ENCODE measurements at places on chromosomes 16 and 17.

GRCh38 chr17:32912218-32912897 lies 15.6 kb upstream of the TMEM98 start:
- no peak for DNase-seq

DNA sequence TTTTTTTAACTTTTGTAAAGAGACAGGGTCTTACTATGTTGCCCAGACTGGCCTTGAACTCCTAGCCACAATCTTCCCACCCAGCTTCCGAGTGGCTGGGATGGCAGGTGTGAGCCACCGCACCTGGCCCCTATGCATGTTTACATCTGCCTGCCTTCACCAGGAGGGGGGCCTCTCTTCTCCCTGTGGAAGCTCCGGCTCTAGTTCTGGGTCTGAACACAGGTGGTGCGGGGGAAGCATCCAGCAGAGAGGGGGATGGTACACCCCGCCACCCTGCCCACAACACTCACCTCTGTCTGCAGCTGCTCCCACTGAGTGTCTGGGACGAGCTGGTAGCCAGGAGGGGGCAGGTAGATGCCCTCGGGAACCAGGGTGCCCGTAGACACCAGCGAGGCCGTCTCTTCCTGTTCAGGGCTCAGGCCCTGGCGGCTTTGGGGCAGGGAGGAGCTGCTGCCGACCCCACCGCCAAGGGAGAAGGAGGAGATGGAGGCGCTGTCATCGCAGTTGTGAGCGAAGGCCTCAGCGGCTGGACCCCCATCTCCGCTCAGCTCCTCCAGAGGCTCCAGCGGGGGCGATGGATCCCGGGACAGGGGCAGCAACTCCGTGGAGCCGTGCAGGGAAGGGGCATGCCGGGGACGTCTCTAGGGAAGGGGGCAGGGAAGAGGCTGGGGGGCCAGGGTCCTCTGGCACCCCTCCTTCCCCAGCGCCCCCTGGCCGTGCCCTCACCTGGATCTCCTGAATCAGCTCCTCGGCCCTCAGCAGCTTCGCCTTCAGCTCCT lies 10.9 kb downstream of the RABEP2 start:
- DNase-seq, result no peak

DNA sequence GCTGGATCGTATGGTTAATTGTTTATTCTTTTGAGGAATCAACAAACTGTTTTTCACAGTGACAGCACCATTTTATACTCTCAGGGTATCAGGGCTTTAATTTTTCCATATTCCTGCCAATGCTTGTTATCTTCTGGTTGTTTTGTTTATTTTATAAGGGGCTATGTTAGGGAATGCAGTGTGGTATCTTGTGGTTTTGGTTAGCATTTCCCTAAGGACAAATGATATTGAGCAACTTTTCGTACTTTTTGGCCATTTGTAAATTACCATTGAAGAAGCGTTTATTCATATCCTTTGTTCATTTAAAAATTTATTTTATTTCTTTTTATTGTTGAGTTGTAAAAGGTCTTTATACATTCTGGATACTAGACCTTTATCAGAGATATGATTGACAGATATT lies 322.0 kb upstream of the SALL1 start:
- no peak for DNase-seq

GRCh38 chr16:11391576-11391975 lies 46.3 kb downstream of the RMI2 start:
- DNase-seq, result no peak

GRCh38 chr17:42071810-42072209 lies 21.4 kb upstream of the C17orf113 start:
- no peak for DNase-seq

Measured in activated CD4-positive, alpha-beta T cell treated with anti-CD3 and anti-CD28 coated beads for 36 hours (primary cell).